Activated CD4-positive, alpha-beta T cell treated with anti-CD3 and anti-CD28 coated beads for 36 hours (primary cell): ENCODE measurements at places on chromosomes 4 and X. TPM values are rescaled to one million over a fixed set of nuclear protein-coding genes. Genes with fewer than 3 reads are reported as not detected.

Gene LANCL3
- 0.21 TPM for total RNA-seq

Gene ZAR1
- not detected for total RNA-seq

DNA sequence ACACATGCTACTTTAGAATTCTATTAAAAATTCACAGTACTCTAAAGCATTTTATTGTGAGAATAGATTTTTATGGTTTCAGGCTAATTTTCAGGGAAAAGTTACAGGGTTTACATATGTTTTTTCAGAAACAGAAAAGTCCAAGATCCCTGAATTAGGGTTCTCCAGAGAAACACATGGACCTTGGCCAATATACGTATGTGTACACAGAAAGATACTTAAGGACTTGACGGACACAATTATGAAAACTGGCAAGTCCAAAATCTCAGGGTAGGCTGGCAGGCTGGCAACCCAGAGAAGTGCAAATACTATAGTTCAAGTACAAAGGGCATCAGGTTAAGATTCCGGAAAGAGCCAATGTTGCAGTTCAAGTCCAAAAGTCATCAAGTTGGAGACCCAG is 1897.8 kb upstream of the PCDH10 start:
- DNase-seq, result no peak
- H3K27ac ChIP-seq, result no peak overlapping the region
- H3K4me3 ChIP-seq, result no peak overlapping the region
- H3K4me1 ChIP-seq, result no peaks in the 10 kb centered on the region

GRCh38 chrX:30643313-30643821 is 9.9 kb upstream of the GK start:
- peak overlapping the region; percentile 88 for H3K27ac ChIP-seq
- no peak for DNase-seq
- no peaks in the 10 kb centered on the region for H3K36me3 ChIP-seq
- H3K4me1 ChIP-seq, result peaks cover 28% of the 10 kb centered on the region
- H3K4me3 ChIP-seq, result no peak overlapping the region
- no peaks in the 10 kb centered on the region for H3K27me3 ChIP-seq

DNA sequence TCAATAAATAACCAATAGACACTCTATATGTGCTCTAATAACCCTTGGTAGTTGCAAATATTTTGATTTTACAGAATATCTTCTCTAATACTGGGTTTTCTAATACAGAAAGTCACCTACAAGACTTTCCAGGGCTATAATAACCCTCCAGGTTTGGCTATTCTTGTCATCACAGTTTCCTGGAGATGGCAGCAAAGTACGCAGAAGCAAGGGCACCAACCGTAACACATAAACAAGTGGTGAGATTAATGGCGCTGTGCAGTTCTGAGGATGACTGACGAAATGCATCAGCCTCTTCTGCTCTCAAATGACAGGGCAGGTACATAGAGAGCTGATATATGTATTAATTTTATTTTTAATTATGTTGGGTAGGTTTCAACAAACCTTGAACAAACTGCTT is 122.4 kb downstream of the C4orf33 start:
- no peaks in the 10 kb centered on the region for H3K36me3 ChIP-seq
- no peaks in the 10 kb centered on the region for H3K4me1 ChIP-seq
- H3K27ac ChIP-seq, result no peak overlapping the region
- DNase-seq, result no peak

- no peaks in the 10 kb centered on the region for H3K4me1 ChIP-seq
- no peak overlapping the region for H3K27ac ChIP-seq
- no peak overlapping the region for H3K4me3 ChIP-seq
These were observed 497.2 kb upstream of the FAM241A start for GRCh38 chr4:111648056-111648455.

DNA sequence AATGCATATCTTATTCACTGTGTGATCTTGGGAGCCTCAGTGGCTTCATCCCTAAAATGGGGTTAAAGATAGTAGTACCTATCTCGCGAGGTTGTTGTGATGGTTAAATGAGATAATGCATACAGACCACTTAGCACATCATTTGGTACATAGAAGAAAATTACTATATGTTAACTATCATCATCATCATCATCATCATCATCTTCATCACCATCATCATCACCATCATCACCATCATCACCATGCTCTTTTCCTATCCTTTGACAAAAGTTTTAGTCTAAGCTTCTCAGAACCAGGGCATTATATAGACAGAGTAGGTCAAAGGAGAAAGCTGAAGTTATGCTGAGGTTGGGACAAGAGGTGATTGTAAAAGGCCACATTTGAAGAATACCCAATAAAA is 145.0 kb downstream of the GPC3 start:
- no peak overlapping the region for H3K4me3 ChIP-seq
- no peaks in the 10 kb centered on the region for H3K27me3 ChIP-seq
- no peak for DNase-seq
- no peak overlapping the region for H3K27ac ChIP-seq

Gene SPANXN4
- total RNA-seq, result not detected

- H3K27ac ChIP-seq, result no peak overlapping the region
- DNase-seq, result no peak
- H3K4me3 ChIP-seq, result no peak overlapping the region
- H3K4me1 ChIP-seq, result no peaks in the 10 kb centered on the region
- H3K27me3 ChIP-seq, result no peaks in the 10 kb centered on the region
These were observed 257.3 kb downstream of the ZIC3 start for GRCh38 chrX:137823257-137823656.

Gene APOO
- total RNA-seq, result 30.2 TPM

Gene CSN1S1
- not detected for total RNA-seq

Gene PDZD4
- total RNA-seq, result 4.3 TPM

DNA sequence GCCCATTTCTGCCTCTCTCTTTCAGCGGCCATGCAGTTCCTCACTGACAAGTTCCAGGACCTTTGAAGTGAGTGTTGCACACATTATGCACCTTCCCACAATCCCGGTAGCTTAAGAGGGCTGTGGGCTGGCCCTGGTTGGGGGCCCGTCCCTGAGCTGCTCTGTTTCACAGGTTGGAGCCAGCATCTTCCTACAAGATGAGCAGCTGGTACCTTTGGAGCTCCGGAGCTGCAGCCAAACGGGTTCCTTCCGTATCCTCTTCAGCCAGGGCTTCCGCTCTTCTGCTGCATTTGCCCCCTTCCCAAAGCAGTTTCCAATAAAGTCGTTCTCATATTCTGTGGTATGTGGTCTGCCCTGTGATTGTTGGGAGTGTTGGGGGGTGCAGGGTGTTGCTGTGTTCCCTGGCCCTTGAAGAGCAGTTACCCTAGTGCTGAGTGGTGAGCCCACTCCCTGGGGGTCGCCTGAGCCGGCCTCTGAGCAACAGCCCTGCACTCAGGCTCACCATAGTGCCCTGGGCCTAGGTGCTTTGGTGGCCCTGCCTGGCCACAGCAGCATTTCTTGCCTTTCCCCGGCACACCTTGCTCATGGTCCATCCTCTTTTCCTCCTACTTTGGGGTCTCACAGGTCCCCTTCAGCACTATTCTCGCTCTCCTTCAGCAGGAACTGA is 60.4 kb downstream of the CXorf49B start:
- no peaks in the 10 kb centered on the region for H3K36me3 ChIP-seq
- H3K27me3 ChIP-seq, result no peaks in the 10 kb centered on the region
- H3K4me3 ChIP-seq, result no peak overlapping the region
- no peaks in the 10 kb centered on the region for H3K4me1 ChIP-seq
- no peak for DNase-seq

GRCh38 chr4:25013756-25014661 is 16.7 kb downstream of the LGI2 start:
- H3K4me1 ChIP-seq, result no peaks in the 10 kb centered on the region
- no peak for DNase-seq
- no peaks in the 10 kb centered on the region for H3K36me3 ChIP-seq
- H3K27me3 ChIP-seq, result peaks cover 5% of the 10 kb centered on the region
- no peak overlapping the region for H3K27ac ChIP-seq
- no peak overlapping the region for H3K4me3 ChIP-seq

Gene TACR3
- total RNA-seq, result not detected

Gene TMEM154
- 21.2 TPM for total RNA-seq

DNA sequence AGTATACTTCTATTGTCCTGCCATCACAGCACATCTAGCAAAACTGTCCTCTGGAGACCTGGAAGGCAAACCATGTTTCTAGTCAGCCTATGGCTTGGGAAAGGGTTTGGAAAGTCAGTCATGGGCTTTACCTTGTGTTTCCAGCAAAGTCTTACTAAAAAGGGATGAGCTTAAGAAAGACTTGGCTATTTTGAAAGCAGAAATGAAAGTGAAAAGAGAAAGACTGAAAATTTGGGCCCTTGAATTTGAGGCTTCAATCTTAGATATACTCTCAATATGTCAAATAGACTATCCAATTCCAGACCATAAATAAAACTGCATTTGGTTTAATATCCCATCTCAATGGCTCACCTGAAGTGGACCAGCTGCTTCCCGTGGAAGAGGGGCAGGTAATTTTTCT is 127.9 kb downstream of the ZNF330 start:
- no peaks in the 10 kb centered on the region for H3K4me1 ChIP-seq
- H3K4me3 ChIP-seq, result no peak overlapping the region
- peaks cover 7% of the 10 kb centered on the region for H3K27me3 ChIP-seq
- no peak overlapping the region for H3K27ac ChIP-seq
- no peak for DNase-seq
- no peaks in the 10 kb centered on the region for H3K36me3 ChIP-seq

GRCh38 chrX:581066-581465 is 49.5 kb upstream of the SHOX start:
- no peaks in the 10 kb centered on the region for H3K36me3 ChIP-seq
- DNase-seq, result no peak
- H3K27ac ChIP-seq, result no peak overlapping the region
- H3K4me1 ChIP-seq, result no peaks in the 10 kb centered on the region
- H3K27me3 ChIP-seq, result peaks cover 3% of the 10 kb centered on the region

Gene TCEAL2
- total RNA-seq, result 0.28 TPM

DNA sequence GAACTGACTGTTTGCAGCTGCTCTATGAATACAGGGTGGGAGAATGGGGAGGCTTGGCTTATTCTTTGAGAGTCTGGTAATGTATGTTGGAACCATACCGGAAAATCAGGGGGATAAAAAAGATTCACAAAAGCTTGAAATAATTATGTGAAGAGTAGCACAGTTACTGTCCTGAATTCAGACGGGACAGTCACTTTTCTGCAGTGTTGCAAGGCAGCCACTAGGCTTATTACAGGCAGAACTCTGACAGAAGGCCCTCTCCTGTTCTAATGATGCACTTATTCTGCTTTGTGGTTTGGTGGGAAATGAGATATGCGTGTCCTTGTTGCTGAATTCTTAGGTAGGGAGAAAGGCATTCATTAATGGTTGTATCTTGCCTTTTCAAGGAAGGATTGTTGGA is 37.2 kb downstream of the GUCY1B1 start:
- peaks cover 5% of the 10 kb centered on the region for H3K27me3 ChIP-seq
- H3K4me1 ChIP-seq, result peaks cover 3% of the 10 kb centered on the region
- no peak for DNase-seq
- H3K36me3 ChIP-seq, result no peaks in the 10 kb centered on the region
- no peak overlapping the region for H3K4me3 ChIP-seq
- no peak overlapping the region for H3K27ac ChIP-seq

Gene PDHA1
- total RNA-seq, result 217 TPM

Gene MAGEA6
- not detected for total RNA-seq

Gene GAGE1
- total RNA-seq, result not detected

Gene SPANXN3
- total RNA-seq, result not detected
